HepG2 (cell line): ENCODE measurements at places on chromosomes 4 and X. TPM values are rescaled to one million over a fixed set of nuclear protein-coding genes. Genes with fewer than 3 reads are reported as not detected.

PRDM8 gene
- not detected in 2 replicates for total RNA-seq

CLGN gene
- total RNA-seq: 10.0 and 17.0 TPM in 2 replicates

- H3K4me1 ChIP-seq: no peaks in the 10 kb centered on the region
- DNase-seq: no peak
- no peak overlapping the region for H3K4me3 ChIP-seq
- no peaks in the 10 kb centered on the region for H3K27me3 ChIP-seq
- H3K36me3 ChIP-seq: no peaks in the 10 kb centered on the region
Observed at GRCh38 chrX:150768132-150768485, 74.9 kb downstream of the MTMR1 start.

- no peaks in the 10 kb centered on the region for H3K4me1 ChIP-seq
- no peaks in the 10 kb centered on the region for H3K27me3 ChIP-seq
- no peak overlapping the region for H3K27ac ChIP-seq
- DNase-seq: no peak
- no peaks in the 10 kb centered on the region for H3K36me3 ChIP-seq
Observed at GRCh38 chrX:65697915-65698796, 30.7 kb downstream of the MSN start.

GRCh38 chr4:7973545-7973981 lies 33.9 kb upstream of the AFAP1 start:
- H3K4me1 ChIP-seq: peaks cover 54% of the 10 kb centered on the region
- no peak overlapping the region for H3K27ac ChIP-seq
- H3K4me3 ChIP-seq: no peak overlapping the region
- no peaks in the 10 kb centered on the region for H3K36me3 ChIP-seq

DNA sequence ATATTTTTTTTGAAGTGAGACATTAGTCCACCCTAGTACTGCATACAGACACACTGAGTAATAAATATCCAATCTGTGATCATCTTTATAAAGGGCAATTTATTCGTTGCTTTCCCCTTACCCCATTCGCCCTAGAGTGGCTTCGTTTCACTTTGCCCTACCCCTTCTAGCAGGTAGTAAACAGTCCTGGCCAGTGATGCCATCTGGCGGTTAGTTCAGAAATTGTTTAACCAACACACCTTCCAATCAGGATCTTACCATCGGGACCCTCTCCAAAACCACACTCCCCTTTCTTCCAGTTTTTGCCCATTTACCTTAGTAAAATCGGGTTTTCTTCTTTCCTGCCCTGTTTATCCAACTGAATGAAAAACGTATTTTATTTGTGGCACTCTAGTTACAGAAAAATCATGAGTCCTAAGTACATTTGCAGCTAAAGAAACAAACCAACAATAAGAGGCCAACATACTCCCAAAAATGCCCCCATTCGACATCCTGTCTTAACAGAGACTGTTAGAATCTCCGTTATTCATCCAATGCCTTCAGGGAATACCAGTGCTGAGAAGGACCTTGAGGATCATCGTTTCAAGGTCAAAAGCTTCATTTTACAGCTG lies 2.2 kb downstream of the PPA2 start:
- H3K36me3 ChIP-seq: 0 out of 3 replicates have a peak, but pooled peaks cover 1% of the 10 kb centered on the region
- peak overlapping the region; percentile 86 for H3K27ac ChIP-seq
- H3K4me3 ChIP-seq: peak overlapping the region; percentile 88

GRCh38 chr4:26028793-26029567 lies 115.0 kb downstream of the SMIM20 start:
- DNase-seq: peak; percentile 27
- peaks cover 36% of the 10 kb centered on the region for H3K4me1 ChIP-seq
- H3K27me3 ChIP-seq: peaks cover 5% of the 10 kb centered on the region
- H3K27ac ChIP-seq: no peak overlapping the region

DNA sequence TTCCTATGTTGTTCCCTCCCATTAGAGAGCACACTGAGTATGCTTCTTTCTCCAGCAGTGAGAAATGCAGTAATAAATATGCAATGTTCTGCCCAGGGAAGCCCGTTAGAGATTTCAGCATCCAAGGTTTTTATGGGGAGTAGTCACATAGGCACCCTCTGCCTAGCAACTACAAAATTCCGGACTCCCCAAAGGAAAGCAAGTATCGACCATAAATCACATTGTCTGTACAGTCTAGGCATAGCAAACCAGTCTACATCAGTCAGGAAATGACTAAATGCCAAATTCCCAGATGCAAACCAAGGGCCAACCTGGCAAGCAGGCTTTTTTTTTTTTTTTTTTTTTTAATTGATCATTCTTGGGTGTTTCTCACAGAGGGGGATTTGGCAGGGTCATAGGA lies 34.8 kb downstream of the GPR101 start:
- H3K27ac ChIP-seq: no peak overlapping the region
- no peaks in the 10 kb centered on the region for H3K36me3 ChIP-seq
- no peaks in the 10 kb centered on the region for H3K4me1 ChIP-seq
- H3K4me3 ChIP-seq: no peak overlapping the region
- no peak for DNase-seq
